ENCODE measurements at places on chromosomes 6 and 20.
A peak's percentile ranks its signal among the peaks of the same experiment; 100 is the strongest.

DNA sequence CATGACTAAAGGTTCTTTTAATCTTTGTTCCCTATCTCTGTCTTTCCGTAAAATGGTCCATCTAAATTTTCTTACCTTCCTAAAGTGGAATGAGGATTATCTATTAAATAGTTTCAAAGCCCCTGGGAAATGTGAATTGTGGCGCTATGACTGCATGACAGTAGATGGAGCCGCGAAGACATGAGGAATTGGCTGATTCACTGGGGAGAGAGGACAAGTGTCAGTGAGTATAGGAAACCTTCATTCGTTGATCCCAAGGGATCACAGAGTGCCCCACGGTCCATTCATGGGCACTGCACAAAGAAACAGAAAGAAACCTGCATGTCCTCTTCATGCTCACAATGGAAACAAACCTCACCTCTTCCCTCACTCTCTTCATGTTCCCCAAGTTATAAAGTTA is 479.3 kb upstream of the BTBD3 start:
- DNase-seq, result no peak

GRCh38 chr6:41255110-41255509 is 27.0 kb downstream of the TREML4 start:
- no peak for DNase-seq

GRCh38 chr6:109701221-109701620 is 10.1 kb downstream of the FIG4 start:
- no peak for DNase-seq

- no peak for DNase-seq
Measured at GRCh38 chr6:139343052-139343750, 31.2 kb downstream of the CITED2 start.

DNA sequence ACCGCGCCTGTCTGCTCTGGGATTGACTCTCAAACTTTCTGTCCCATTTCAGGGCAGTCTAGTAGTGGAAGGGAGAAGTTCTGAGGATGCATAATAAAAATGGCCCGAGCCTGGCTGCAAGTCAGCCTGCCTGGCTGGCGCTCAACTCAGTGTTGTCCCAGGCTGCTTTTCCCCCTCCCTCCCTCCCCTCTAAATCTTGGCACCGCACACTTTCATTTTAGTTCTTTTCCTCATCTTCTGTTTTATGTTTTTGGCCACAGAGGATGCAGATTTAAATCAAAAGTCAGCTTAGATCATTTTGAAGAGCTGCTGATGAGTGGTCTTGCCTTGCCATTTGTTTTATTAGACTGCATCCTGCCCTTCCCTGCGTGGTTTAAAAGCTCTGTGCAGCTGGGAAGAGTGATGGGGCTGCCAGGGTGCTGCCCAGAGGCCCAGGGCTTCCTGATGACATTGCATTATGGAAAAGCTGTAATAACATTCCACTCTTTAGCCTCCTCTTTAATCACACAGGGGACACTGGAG is 6.5 kb upstream of the UQCC2 start:
- no peak for DNase-seq

DNA sequence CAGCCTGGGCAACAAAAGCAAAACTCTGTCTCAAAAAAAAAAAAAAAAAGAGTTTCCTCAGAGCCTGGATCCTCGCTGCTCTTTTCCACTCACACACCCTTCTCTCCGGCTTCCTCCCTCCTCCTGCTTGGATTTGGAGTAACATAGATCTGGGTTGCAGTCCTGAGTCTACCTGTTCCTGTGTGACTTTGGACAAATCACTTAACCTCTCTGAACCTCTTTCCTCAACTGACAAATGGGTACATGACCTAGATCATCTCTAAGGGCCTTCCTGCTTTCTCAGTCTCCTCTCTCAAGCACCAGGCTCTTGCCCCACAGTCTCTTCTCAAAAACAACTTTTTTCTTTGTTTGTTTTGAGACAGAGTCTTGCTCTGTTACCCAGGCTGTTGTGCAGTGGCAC is 5.6 kb upstream of the R3HDML start:
- DNase-seq, result no peak

DNA sequence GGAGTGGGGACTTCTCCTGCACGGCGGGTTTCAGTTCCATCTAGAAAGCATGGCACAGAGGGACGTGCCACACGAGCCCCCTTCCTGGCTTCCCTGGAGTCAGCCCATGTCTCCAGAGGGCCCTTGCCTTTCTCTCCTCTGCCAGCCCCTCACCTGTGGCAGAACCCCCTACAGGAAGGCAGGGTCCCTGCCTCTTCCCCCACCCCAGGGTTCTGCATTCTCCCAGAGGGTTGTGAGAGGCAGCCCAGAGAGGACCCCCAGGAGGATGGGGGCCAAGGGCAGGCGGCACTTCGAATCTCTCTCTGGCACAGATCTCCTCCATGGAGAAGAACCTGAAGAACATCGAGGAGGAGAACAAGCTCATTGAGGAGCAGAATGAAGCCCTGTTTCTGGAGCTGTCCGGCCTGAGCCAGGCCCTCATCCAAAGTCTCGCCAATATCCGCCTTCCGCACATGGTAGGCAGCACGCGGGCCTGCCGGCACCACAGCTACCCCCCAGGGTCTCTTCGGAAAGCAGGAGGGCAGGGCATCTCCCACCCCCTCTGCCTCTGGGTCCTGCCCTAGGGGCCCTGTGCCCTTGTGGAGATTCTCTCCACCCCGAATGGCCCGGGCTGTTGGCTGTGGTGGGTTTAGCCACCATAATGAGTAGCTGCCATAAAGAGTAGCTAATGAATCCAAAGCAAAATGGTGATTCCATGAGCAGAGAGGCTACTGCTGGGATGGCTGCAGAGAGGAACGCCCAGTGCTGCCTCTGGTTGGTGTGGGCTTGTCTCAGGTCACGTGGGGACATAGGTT is 15.9 kb upstream of the PCMTD2 start:
- no peak for DNase-seq

DNA sequence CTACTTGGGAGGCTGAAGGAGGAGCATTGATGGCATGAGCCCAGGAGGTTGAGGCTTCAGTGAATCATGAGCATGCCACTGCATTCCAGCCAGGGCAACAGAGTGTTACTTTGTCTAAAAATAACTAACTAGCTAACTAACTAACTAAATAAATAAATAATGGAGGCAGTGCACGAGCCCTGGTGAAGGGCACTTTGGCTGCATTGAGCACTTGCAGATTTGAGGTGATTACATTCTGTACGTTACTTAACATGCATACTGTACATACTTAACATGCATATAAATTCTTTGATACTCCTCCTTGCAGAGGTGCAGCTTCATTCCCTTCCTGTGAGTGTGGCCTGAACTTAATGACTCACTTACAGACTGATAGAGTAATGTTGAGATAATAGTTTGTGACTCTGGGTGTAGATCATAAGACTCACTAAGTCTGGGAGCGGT is 10.7 kb downstream of the HLA-A start:
- no peak for DNase-seq

DNA sequence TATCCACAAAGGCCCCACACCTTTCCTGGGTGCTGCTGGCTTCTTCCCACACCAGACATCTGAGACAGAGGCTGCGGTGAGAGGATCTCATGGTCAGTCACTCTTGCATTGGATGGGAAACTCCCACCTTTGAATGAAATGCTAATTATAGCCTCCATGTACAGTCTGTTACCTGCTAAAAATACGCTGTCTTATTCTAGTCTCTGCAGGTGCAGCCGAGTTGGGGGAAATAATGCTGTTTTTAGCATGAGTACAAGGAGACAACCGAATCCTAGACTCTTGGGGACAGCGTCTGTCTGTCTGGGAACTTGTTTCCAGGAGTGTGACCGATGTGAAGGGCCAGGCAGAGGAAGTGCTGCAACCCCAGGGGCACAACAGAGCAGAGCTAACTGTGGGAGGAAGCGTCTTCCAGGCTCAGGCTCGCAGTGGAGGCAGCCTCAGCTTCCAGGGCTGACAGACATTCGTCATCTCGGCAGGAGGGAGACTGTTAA is 286.2 kb downstream of the PREX1 start:
- DNase-seq, result no peak

DNA sequence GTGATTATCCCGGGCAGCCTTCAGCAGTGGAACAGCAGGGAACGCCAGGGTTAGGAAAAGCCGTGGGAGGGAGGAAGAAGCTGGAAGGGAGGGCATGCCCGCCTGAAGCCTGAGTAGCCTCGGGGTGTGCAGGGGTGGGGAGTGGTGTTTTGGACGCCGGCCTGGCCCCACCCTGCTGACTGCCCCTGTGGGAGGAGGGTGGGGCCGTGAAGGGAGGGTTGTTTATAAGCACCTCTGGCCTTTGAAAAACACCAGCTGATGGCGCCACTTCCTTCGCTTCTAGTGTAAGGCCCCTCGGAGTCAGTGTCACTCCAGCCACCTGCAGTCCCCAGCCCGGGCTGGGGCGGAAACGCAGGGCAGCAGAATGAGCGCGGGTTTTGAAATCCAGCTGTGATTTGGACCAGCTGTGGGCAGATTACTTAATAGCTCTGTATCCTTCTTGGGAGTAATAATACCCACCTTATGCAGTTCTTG is 52.8 kb upstream of the BMP6 start:
- DNase-seq, result no peak

DNA sequence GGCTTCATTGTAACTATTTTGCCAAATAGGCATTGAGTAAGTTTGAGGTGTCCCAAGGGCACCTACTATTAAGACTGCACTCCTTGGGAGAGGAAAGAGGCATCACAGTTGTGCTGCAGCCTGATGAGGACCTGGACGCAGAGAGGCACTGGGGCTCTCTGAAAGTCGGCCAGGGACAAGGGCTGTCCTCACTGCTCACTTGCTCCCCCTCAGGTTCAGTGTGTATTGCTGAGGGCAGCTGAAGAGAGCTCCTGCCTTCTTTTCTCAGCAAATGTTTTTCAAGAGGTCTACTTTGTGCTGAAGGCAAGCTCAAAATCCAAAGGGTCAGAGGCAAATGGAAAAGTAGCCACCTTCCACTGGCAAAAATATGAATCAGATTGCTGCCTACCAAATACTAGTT is 331.8 kb downstream of the RIMS1 start:
- no peak for DNase-seq

- DNase-seq, result no peak
Measured at GRCh38 chr6:11230158-11231107, 2.0 kb downstream of the NEDD9 start.

GRCh38 chr20:38969708-38970107 is 7.6 kb downstream of the DHX35 start:
- no peak for DNase-seq

DNA sequence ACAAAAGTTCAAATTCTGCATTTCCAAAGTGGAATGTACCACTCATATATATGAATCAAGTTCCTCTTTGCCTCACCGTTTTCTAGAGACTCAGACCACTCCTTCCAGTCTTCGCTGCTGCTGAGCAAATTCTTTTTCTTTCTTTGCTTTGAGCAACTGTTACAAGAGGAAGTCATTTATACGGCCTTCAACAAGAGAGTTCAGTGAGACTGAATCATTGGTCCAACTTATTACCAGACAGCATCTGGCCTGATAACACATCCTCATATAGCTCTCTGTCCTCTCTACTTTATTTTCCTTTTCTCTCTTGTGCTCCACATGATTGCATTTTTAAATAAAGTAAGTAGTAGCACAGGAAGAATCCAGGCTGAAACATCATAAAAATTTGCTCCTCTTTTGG is 652.7 kb downstream of the PHF3 start:
- no peak for DNase-seq

GRCh38 chr6:97205966-97206365 is 77.0 kb downstream of the MMS22L start:
- DNase-seq, result no peak

DNA sequence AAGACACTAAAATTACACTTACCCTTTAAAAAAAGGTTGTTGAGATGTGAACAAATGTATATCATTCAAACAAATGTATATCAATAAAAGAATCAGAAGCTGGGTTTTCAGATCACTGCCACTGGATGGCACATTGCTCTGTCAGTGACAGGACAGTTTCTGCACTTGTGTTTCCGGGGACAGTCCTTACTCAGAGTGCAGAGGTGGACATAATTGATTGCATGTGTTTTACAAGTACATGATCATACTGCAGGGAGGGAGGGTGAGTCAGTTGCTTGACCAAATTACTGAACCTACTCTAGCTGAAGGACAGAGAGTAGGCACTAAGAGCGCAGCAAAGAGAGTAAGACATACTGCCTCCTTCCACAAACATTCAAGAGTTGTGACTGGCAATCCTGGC is 302.3 kb downstream of the TENT5A start:
- no peak for DNase-seq

GRCh38 chr6:157151989-157152388 is 171.3 kb downstream of the TMEM242 start:
- no peak for DNase-seq

- no peak for DNase-seq
Measured at GRCh38 chr20:6841128-6841527, 73.6 kb downstream of the BMP2 start.

GRCh38 chr6:75611702-75612375 is 10.2 kb downstream of the SENP6 start:
- peak; percentile 31 for DNase-seq

DNA sequence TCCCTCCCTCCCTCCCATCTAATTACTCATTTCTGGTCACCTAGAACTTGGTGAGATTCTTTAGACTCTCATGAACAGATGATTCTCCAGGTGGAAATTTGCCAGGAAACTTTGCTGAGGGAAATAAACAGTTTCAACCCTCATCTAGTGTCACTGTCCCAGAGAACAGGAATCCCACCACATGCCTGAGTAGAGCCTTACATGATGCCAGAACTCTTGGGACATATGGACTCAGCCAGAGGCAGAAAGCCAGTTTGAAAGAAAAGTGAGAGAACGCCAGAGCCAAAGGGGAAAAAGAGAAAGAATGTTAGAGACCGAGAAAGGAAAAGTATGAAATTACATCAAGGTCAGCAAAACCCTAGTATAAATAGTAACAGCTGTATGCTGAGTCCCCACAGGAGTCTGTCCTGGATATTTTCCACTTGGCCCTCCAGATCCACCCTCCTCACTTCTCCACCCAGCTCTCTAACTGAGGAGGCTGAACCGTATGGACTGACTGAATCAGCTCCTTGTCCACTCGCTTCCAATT is 127.5 kb upstream of the COL21A1 start:
- no peak for DNase-seq

DNA sequence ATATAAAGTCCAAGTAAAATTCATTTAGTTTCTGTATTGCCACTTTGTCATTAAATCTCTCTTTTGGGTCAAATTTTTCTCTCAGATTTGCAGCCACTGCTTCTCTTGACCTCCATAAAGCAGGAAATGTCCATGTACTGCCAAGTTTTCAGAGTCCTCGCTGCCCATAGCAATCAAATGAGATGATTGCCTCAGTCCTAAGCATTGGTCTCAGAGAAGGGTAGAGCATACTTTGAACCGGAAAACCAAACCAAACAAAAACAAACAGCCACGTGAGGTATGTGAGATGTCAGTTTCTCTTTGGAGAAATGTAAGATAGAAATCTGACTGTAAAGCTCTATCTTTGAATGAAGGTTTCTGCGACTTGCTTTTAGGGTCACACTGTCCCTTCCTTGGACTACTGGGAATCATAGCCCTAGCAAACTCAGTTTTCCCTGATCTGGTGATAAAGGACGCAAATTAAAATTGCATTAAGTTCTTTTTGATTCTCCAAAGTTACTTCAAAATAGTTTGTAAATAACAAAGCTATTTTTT is 505.4 kb upstream of the CITED2 start:
- no peak for DNase-seq

- DNase-seq, result peak; percentile 20
Measured at GRCh38 chr6:37433657-37434271, 743 bp downstream of the CMTR1 start.
